WTC11 (cell line): ENCODE measurements at places on chromosomes 5 and 9. TPM values are rescaled to one million over a fixed set of nuclear protein-coding genes. Genes with fewer than 3 reads are reported as not detected.
A peak's percentile ranks its signal among the peaks of the same experiment; 100 is the strongest.

Gene MORN5
- total RNA-seq, result not detected in 3 replicates

Gene AQP3
- total RNA-seq, result 3.0 to 3.6 TPM (median 3.5 TPM) in 3 replicates

Gene LEAP2
- total RNA-seq, result 1.9 to 2.4 TPM (median 2.0 TPM) in 3 replicates

DNA sequence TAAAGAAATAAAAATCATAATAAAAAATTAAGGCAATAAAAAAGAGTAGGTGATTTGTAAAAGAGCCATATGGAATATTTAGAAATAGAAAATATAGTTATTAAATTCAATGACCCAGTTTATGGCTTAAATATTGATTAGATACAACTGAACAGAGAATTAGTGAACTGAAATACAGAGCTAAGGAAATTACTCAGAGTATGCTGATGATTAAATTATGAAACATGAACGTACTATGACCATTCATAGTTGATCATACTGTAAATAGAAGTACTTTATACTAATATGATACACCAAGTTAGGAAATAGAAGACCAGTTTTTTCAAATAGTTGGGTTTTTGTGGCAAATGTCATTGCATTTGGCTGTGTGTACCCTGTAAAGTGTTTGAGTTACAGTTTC, 194.5 kb downstream of the CWC27 start:
- peaks cover 19% of the 10 kb centered on the region for H3K36me3 ChIP-seq
- no peak overlapping the region for H3K4me3 ChIP-seq
- no peak overlapping the region for H3K27ac ChIP-seq
- H3K4me1 ChIP-seq, result no peaks in the 10 kb centered on the region

GRCh38 chr9:89926691-89927220, 321.9 kb downstream of the GADD45G start:
- no peaks in the 10 kb centered on the region for H3K27me3 ChIP-seq
- no peak overlapping the region for H3K4me3 ChIP-seq
- H3K36me3 ChIP-seq, result no peaks in the 10 kb centered on the region
- H3K4me1 ChIP-seq, result peaks cover 9% of the 10 kb centered on the region
- H3K27ac ChIP-seq, result no peak overlapping the region

DNA sequence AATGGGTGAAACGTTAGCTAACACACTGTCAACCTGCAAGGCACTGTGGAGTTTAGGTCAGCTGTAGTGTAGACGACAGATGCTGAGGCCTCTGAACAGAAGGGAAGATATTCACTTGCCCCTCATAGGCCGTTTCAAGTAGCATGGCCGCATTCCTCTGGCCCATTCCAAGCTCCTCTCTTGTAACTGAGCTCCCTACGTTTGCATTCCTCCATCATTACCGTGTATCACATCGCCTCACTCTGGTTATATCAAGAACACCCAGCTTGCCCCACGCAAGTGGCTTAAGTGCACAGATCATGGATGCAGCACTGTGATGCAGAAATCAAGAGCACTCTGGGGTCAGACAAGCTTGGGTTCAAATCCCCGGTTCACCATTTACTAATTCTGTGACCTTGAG, 43.3 kb downstream of the PRELID2 start:
- no peak overlapping the region for H3K4me3 ChIP-seq
- H3K4me1 ChIP-seq, result peaks cover 20% of the 10 kb centered on the region
- peaks cover 3% of the 10 kb centered on the region for H3K36me3 ChIP-seq
- H3K27me3 ChIP-seq, result no peaks in the 10 kb centered on the region

DNA sequence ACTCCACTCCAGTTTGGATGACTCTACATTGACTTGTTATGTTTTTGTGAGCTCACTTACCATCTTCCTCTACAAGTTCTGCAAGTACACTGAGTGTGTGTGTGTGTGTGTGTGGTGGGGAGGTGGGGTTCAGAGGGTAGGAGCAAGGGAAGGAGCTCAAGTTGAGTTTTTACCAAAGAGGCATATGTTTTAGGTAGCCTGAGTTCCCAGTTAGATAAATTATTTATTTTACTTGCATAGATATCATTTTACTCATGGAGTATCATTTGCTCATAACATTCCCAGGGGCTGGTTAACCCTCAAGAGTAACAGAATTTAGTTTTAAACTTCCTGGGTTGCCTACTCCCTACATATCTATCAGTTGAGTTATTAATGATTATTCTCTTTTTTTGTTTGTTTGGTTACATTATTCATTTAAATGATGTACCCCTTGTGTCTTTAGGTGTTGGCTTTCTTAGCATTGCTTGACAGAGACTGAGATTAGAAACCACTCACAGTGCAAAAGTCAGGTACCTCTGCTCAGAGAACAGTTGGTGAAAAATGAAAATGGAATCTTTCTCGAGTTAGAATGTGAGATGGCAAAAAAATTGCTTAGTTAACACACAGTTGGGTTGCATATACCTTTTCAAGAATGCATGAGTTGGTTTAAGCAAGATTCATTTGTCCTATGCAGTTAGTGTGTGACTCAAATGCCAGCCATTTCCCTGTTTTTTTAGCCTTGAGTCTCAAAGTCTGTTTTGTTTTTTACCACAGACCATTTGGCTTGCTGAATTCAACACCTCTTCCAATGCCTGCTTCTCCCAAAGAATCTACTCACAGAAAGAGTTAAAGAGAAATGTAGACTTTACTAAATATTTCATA, 29.2 kb downstream of the TNFSF8 start:
- no peaks in the 10 kb centered on the region for H3K4me1 ChIP-seq
- no peak overlapping the region for H3K27ac ChIP-seq
- peaks cover 10% of the 10 kb centered on the region for H3K27me3 ChIP-seq
- no peak for DNase-seq
- H3K4me3 ChIP-seq, result no peak overlapping the region

GRCh38 chr9:87891754-87892153, 9.1 kb downstream of the SPATA31E1 start:
- DNase-seq, result no peak
- H3K27me3 ChIP-seq, result no peaks in the 10 kb centered on the region; the same call in 1 of the 2 replicates
- no peaks in the 10 kb centered on the region for H3K36me3 ChIP-seq

DNA sequence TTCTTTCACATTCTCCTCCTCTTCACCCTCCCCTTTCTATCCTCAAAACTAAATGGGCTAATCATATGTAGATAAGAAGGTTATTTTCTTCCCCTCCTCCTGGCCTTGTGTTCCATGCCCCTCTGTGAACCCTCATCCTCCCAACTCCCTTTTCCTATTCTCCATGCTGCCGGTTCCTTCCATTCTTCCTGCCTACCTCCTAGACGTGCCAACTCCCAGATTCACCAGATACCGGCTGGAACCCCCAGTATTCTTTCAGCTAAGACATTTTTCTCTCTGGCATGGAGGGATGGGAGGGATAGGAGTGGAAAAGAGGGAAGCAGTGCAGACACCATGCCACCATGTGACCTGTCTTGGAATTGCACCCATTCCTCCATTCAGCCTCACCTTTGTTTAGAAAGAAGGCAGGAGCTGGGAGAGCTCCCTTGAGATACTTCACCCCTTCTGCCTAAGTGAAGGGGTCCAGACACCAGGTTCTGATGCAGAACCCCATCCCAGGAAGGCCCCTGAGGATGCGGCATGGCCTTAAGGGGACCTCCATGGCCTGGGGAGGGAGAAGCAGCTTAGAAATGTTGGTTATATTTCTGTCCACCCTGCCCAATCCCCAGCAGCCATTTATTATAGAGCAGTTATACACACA, 4.8 kb downstream of the DNAJB5 start:
- peak; percentile 54 for DNase-seq
- H3K36me3 ChIP-seq, result peaks cover 34% of the 10 kb centered on the region
- H3K4me3 ChIP-seq, result peak overlapping the region; percentile 6; the same call in 1 of the 2 replicates
- H3K27me3 ChIP-seq, result no peaks in the 10 kb centered on the region; the same call in 1 of the 2 replicates
- peak overlapping the region; percentile 76 for H3K27ac ChIP-seq

GRCh38 chr5:91110686-91111085, 272.4 kb downstream of the ARRDC3 start:
- no peak overlapping the region for H3K4me3 ChIP-seq
- DNase-seq, result no peak
- no peak overlapping the region for H3K27ac ChIP-seq
- no peaks in the 10 kb centered on the region for H3K27me3 ChIP-seq
- H3K4me1 ChIP-seq, result peaks cover 15% of the 10 kb centered on the region
- peaks cover 4% of the 10 kb centered on the region for H3K36me3 ChIP-seq

GRCh38 chr5:124948062-124948753, 201.8 kb upstream of the ZNF608 start:
- no peak overlapping the region for H3K4me3 ChIP-seq
- DNase-seq, result no peak
- H3K4me1 ChIP-seq, result peaks cover 28% of the 10 kb centered on the region
- H3K36me3 ChIP-seq, result peaks cover 6% of the 10 kb centered on the region; the same call in 1 of the 2 replicates

DNA sequence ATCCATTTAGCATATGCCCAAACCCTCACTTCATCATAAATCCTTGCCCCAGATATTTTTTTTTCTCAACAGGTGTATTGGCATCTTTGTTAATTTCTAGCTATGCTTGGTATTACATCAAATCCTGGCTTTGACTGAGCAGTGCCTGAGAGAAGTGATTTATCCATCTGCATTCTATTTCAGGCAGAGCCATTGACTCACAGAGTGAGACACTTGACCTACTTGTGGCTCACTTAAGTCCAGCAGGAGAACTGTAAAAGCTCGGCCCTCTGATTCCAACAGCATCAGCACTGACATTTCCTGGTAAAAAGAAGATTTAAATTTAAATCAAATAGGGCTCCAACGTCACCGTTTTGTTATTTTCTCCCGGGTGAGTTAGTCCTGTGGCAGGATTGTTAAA, 93.4 kb downstream of the PLK2 start:
- H3K27ac ChIP-seq, result no peak overlapping the region
- no peak overlapping the region for H3K4me3 ChIP-seq
- peaks cover under 1% of the 10 kb centered on the region; the same call in 1 of the 2 replicates for H3K36me3 ChIP-seq
- no peak for DNase-seq
- H3K27me3 ChIP-seq, result peaks cover 9% of the 10 kb centered on the region

- no peaks in the 10 kb centered on the region for H3K4me1 ChIP-seq
- H3K27me3 ChIP-seq, result no peaks in the 10 kb centered on the region; the same call in 1 of the 2 replicates
- H3K36me3 ChIP-seq, result peaks cover 5% of the 10 kb centered on the region
- no peak for DNase-seq
- H3K4me3 ChIP-seq, result no peak overlapping the region
Measured at GRCh38 chr9:5278486-5278885, 26.0 kb downstream of the RLN2 start.

- no peaks in the 10 kb centered on the region for H3K27me3 ChIP-seq
- no peaks in the 10 kb centered on the region for H3K4me1 ChIP-seq
- no peak overlapping the region for H3K4me3 ChIP-seq
- no peak for DNase-seq
- H3K36me3 ChIP-seq, result peaks cover 11% of the 10 kb centered on the region; the same call in 1 of the 2 replicates
- no peak overlapping the region for H3K27ac ChIP-seq
Measured at GRCh38 chr9:114214181-114214580, 58.8 kb downstream of the COL27A1 start.

- no peaks in the 10 kb centered on the region for H3K27me3 ChIP-seq
- no peaks in the 10 kb centered on the region; the same call in 1 of the 2 replicates for H3K36me3 ChIP-seq
- no peak overlapping the region for H3K27ac ChIP-seq
- DNase-seq, result no peak
- H3K4me3 ChIP-seq, result no peak overlapping the region
Measured at GRCh38 chr5:102873379-102873932, 118.4 kb downstream of the PAM start.

GRCh38 chr5:101580591-101580990, 677.5 kb upstream of the ST8SIA4 start:
- H3K4me3 ChIP-seq, result no peak overlapping the region
- no peaks in the 10 kb centered on the region for H3K27me3 ChIP-seq
- H3K4me1 ChIP-seq, result no peaks in the 10 kb centered on the region
- no peaks in the 10 kb centered on the region for H3K36me3 ChIP-seq
- H3K27ac ChIP-seq, result no peak overlapping the region

DNA sequence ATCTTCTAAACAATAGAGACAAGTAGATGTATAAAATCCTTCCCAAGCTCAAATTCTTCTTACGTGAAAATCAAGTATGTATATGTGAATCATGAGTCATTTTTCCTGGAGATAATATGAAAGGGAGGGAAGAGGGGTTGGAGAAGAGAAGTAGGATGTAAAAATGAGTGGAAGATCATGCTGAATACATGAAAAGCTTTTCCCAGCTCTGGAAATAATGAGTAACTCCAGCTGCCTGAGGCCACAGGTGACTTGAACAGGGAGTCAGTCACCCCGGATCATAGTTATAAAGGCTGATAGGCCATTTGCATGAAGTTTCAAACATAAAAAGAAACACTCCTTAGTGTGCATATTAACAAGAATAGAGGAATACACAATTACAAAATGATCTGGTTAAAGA, 486.7 kb downstream of the EFNA5 start:
- H3K4me3 ChIP-seq, result no peak overlapping the region
- H3K36me3 ChIP-seq, result no peaks in the 10 kb centered on the region
- no peaks in the 10 kb centered on the region for H3K4me1 ChIP-seq
- no peaks in the 10 kb centered on the region for H3K27me3 ChIP-seq
- no peak for DNase-seq
